HuH-7.5 (cell line): ENCODE measurements at places on chromosomes 2 and 18.

DNA sequence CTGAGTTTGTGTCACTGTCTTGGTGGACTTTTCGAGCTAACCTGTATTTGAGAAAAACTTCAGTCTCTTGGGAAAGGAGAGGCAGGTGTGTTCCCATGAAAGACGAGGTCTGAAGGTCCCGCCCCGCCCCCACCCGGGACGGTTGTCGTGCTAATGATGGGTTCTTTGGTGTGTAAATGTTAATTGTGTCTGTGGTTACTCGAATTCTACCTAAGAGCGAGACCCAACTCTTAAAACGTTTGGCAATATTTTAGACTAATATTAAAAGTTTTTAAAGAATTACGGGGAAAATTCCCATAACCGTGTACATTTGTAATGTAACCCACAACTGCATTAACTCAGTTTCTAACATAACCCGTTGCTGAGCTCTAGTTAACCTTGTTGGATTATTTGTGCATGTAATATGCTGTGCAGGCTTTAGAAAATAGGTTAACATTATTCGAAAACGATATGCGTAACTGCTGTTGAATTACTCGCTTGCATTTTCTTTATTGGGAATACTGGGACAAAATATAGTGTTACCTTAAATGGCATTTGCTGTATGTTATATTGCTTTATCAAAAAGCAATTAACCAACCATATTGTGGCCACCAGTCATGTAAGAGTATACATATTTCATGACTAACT is 833 bp downstream of the EPB41L5 start:
- no peak for DNase-seq

- DNase-seq: no peak
These were observed 98.9 kb upstream of the EPC2 start for GRCh38 chr2:148545390-148546256.

DNA sequence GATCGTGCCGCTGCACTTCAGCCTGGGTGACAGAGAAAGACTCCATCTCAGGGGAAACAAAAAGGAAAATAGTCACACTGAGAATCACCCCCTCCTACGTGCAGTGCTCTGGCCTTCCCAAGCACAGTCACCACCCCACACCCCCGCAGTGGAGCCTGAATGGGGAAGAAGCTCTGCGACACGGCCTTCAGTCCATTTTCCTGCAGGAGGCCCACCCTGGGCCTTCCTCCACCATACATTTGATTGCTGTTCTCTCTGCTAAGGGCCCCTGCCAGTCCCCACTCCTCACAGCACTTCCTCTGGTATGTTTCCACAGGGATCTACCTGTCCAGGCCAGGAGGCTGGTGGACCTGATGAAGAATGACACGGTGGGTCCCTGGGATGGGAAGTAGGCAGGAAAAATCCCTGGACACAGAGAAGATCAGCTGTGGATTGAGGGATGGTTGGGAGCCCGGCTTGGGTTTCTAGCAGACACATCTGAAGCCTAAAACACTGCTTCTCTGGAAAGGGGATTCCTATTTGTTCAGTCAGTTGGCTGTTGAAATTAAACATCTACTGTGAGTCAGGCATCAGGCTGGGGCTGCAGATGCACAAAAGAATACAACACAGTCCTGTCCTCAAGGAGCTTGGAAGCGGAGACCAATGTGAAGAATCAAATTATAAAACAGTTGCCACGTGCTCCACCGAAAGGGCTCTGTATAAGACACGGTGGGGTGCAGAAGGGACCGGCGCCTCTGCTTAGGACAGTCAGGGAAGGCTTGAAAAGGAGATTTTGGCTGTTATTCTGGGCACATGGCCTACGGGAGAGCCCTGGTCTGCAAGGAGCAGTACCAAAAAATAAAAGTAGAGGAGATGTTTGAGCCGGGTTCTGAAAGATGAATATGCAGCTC is 82.2 kb downstream of the PLB1 start:
- DNase-seq: no peak

DNA sequence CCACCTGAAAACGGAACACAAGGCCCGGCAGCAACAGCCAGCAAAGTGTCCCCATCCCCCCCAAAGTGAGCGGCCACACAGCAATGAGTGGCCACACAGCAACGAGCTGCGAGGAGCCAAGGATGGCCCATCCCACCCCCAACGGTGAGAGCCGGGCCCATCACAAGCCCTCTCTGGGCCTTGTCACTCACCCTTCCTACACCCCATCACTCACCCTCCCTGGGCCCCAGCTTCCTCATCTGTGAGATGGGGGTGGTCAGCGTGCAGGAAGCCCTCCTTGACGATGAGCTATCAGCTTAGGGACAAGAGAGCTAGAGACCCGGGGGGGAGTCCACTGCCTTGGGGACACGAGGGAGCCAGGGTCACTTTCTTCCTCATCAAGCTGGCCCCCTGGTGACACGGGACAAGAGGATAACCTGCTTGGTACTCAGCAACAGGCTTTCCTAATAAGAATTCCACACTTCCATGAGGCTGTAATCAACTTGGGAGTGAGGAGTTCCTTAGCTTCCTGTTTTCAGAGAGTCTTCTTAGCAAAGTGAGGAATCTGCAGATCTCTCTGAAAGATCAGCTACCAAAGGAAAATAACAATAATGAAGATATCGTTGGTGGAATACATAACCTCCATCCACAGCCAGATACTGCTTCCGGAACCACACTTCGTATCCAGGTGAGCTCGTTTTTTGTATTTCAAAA is 92.8 kb downstream of the HDAC4 start:
- DNase-seq: no peak

GRCh38 chr2:225008179-225008856 is 34.0 kb downstream of the DOCK10 start:
- DNase-seq: no peak

DNA sequence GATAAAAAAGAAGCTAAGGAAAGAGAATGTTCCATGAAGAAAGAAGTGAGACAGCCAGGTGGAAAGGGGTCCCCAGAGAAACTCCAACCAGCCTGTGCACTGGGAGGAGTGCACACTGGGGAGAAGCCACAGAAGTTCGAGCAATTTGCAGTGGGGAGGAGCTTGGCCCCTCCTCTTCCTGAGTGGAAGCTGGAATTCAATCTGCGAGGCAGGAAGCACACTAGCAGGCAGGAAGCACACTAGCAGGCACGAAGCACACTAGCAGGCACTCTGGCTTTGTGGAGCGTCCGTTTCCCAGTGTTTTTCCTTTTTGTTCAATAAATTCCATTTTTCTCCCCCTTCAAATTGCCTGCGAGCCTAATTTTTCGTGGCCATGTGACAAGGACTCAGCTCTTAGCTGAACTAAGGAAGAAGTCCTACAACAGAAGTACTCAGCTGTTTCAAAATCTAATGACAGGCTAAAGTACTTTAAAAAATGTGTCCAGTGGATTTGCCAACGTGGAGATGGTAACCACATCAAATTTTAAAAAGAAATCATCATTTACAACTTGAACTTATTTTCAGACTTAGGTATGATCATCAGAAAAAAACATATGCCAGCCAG is 21.4 kb upstream of the SPIRE1 start:
- DNase-seq: no peak

DNA sequence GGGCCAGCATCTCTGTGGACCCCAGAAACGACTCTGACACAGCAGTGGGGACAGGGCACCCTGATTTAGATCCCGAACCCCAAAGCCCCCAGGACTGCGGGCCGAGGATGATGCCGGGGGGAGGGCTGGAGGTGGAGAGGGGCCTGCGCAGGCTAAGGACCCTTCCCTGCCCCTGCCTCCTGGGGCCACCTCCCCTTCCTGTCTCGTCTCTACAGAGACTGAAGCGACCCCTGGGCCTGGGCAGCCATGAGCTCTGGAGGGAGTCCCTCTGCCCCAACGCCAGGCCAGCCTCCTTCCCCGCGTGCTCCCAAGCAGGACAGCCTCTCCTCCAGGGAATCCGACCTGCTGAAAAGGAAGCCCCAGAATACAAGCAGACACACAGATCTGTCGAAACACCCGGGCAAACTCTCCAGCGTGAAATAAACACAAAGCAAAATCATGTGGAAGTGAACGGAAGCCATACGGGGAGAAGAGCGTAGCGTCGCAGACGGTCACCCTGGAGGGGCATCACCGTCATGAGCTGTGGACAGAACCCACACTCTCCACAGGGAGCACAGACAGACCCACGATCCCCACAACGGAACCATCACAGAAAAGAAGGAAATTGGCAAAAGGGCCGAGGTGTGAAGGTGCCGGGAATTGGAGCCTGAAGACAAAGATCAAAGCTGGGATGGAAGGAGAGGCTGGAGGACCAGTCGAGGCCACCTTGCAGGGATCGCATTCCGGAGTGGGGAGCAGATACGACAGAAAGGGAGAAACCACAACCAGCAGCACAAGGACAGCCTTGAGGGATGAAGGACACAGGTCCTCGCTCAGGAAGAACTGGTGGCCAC is 51.0 kb upstream of the CTDP1 start:
- DNase-seq: no peak
